Left ventricle myocardium inferior (tissue), 1 donor: ENCODE measurements at places on chromosomes 13 and 19. TPM values are rescaled to one million over a fixed set of nuclear protein-coding genes. Genes with fewer than 3 reads are reported as not detected.

- DNase-seq: no peak
Observed at GRCh38 chr13:69202996-69203395, 904.6 kb upstream of the ATXN8OS start.

DNA sequence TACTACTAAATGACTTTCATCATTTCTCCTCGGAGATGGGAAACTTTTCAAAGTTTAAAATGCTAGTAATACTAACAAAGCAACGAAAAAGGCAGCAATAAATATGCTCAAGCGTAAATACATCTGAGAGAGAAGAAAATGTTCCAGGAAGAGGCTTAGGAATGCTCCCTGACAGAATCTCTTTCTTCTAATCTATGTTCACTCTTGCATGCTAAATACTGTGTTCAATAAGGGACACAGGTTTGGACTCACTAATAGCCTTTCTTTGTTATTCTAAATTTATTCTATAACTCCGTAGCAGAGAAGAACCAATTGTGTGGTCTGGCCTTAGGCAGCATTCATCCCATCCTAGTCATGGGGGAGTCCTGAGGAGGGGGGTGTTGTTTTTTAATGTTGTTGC is 823.0 kb downstream of the PCDH9 start:
- no peak for DNase-seq

LMTK3 gene
- total RNA-seq: 1.1 TPM

DNA sequence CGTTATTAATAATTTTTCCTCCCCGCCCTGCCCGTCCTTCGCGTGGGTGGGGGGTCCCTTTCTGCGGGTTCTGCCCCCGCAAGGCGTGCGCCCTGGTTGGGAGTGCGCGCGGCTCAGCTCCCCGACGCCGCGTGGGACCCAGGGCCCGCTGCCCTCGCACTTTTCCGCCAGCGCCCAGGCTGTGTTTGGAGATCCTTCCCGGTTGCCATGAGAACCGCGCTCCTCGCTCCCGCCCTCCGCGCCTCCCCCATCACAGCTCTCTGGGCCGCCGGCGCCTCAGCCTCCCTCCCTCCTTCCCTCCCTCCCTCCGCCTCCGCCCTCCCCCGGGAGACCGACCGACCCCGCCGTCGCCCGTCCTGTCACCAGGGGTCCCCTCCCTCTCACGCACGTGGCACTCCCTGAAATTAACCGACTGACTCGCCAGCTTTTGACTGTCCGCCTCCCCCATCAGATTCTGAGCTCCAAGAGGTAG is 2.4 kb upstream of the SSBP4 start:
- peak; percentile 94 for DNase-seq

DNA sequence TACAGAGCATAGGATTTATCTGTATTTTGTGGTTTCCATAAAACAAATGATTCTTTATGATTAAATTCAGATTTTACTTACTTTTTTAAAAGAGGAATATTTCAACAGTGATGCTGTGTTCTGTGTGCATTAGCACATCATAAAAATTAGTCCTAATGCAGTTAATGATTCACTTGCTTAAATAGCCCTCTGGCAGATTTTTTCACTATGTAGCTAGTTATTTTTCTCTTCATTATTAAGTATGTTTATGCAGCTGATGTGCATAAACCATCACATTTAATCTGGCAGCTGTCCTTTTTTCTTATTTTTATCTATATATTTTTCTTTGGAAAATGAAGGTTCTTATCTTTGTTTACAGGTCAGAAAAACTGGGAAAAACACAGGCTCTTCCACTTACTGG is 127.2 kb downstream of the ZNF486 start:
- no peak for DNase-seq

GRCh38 chr19:1080360-1081161 is 13.6 kb downstream of the ARHGAP45 start:
- DNase-seq: no peak

DNA sequence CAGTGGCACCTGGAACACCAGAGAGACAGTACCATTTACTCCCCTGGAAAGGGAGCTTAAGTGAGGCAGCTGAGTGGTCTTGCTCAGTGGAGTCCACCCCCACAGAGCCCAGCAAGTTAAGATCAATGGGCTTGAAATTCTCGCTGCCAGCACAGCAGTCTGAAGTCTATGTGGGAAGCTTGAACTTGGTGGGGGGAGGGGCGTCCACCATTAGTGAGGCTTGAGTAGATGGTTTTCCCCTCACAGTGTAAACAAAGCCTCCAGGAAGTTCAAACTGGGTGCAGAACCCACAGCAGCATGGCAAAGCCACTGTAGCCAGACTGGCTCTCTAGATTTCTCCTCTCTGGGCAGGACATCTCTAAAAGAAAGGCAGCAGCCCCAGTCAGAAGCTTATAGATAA is 30.3 kb upstream of the CEACAM4 start:
- DNase-seq: no peak

DNA sequence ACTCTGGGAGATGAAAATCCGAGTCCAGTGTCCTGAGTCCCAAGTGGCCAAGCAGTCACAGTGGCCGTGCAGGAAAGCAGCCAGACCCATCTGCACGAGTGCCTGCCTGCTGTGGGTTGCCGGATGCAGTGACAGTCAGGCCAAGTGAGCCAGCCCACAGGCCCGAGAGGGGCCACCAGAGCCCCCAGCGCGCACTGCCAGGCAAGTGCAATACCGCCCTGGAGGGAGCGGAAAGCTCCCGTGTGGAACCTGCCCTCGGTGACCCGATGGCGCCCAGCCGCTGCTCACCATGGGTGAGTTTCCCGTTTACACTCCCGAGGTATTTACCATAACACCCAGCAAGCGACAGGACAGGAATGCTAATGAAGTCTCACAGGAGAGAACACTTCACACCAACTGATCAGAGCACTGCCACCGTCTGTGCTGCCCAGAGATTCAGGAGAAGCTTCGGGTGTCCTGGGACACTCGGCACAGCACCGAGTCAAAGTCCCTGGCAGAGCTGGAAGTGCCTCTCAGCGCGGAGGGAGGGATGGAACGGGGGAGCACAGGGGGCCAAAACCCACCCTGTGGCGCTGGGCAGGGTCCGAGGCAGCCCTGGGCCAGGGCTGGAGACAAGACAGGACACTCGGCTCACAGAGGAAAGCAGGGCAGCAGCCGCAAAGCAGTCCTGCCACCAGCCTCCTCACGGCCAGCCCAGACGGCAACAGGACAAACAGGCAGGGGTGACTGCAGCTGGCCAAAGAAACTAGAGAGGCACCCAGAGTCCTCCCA is 21.3 kb upstream of the TINCR start:
- no peak for DNase-seq

GRCh38 chr13:86922936-86923335 is 748.2 kb upstream of the SLITRK5 start:
- no peak for DNase-seq

RAB11B gene
- 157 TPM for total RNA-seq

DNA sequence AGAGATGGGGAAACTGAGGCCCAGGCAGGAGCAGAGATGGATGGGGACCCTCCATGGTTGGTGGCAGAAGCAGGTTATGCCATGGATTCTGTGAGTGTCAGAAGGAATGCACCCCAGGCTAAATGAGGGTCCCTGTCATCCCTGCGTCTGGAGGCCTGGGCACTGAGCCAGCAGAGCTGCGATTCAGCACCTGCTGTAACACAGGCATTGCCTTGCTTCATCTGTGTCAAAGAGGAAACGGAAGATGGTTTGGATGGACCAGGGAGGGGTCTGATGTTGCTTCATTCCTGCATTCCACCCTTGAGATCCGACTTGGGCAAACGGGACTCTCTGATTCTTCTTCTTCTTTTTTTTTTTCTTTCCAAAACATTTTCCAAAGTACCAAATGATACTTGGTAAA is 1.2 kb downstream of the C5AR1 start:
- peak; percentile 50 for DNase-seq

ONECUT3 gene
- total RNA-seq: not detected

ACER1 gene
- total RNA-seq: not detected

GRCh38 chr19:30003866-30004265 is 61.8 kb downstream of the URI1 start:
- no peak for DNase-seq

DNA sequence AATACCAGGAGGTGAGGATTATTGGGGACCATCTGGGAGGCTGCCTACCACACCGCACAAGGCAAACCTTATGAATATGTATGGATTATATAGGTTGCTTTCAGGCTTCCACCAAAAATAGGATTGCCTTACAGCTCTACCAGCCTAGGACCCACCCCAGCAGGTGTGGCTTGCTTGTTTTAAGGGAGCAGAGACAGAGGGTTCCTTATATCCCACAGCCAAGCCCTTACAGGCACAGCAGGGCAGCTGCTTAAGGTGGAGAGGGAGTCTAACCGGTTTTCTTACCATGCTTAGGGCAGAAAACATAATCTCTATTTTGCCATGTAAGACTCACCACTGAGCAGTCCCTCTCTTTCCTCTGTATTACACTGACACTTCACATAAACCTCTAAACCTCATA is 16.1 kb upstream of the TTYH1 start:
- no peak for DNase-seq

IGSF23 gene
- not detected for total RNA-seq

DNA sequence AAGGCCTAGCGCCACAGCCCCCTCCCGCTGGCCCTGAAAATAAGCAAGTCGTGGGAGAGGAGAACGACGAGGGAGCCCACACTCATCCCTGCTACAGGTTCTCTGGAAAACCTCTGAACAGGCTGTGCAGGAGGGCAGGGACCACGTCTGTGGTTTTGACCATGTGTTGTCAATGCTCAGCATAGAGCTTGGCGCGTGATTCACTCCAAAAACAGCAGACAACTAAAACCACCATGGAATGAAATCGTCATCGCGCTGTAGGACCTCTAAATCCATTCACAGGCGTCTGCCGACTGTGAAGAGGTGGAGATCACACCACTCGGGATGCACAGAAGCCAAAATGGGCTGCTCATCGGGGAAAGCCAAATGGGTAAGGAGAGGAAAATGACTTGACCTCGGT is 121.3 kb downstream of the COL4A1 start:
- DNase-seq: no peak

DNA sequence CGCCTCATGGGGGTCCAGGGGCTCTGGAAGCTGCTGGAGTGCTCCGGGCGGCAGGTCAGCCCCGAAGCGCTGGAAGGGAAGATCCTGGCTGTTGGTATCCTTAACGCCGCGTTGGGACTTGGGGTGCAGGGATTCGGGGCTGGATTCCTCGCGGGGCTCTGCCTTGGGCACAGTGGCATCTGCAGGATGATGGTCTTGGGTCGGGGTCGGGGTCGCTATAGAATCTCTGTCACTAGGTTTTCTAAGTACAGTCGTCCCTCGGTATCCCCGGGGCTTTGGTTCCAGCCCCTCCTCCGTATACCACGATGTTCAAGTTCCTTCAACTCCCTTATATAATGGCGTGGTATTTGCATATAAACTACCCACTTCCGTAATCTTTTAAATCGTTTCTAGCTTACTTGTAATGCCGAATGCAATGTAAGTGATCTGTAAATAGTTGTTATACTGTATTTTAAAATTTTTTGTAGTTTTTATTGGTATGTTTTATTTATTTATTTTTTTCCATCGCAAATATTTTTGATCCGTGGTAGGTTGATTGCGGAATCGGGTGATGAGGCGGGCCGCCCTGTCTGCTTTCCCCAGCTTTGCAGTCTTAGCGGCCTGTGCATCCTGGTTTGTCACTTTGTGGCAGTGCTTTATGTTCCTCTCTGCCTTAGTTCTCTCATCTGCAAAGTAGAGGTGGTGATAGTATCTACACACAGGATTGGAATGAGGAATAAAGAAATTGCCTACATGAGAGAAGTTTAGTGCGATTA is 606 bp downstream of the ERCC5 start:
- DNase-seq: peak; percentile 25

DNA sequence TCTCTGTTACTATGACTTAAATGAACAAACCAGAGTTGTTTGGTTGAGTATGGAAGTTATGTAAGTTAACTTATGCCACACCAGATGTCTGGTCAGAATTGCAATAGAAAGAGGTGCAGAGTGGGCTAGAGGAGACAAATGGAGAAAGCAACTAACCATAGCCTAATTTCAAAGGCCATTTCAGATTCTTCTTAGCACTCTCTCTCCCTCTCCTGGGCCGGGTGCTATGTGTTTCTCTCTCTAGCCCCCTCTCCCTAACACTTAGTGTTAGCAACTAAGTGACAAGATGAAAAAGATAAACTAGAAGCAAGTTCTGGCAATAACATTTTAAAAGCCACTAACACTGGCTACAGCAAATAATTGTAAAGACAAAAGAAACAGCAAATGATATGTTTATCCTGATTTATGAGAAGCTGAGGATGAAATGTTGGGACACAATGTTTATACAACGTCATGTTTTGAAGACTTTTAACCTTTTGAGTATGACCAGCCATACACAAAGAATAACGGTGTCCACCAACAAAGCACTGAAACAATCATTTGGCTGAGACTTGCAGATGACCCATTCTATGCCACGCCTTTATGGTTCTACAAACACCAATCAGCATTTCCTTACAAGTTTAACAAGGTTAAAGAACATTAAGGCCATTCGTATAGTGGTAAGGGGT is 18.6 kb downstream of the SERPINE3 start:
- no peak for DNase-seq

DNA sequence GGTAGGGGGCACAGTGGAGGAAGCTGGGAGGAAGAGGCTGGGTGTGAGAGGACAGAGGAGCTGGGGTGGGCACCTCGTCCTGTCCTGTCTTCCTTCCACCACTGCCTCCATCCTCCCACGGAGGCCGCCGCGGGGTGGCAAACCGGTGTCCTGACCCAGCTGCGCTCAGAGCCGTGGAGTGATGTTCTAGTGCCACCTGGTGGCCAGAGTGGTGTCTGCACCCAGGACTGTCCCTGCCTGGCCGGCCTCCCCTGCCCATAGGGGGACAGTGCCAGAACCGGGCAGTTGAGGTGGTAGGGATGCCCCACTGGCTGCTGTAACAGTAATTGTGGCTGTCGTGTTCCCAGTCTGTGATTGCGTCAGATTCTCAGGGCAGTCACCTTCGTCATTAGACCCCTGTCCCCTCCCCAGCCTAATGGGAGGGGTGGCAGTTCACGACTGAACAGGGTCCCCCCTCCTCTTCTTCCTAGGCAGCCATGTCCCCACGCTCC is 11.1 kb upstream of the ARRDC2 start:
- peak; percentile 86 for DNase-seq

GRCh38 chr13:113548171-113548641 is 36.3 kb upstream of the TFDP1 start:
- no peak for DNase-seq

GRCh38 chr13:98033277-98034247 is 80.1 kb downstream of the IPO5 start:
- DNase-seq: no peak

SYDE1 gene
- total RNA-seq: 13.1 TPM

GRCh38 chr19:10102787-10103236 is 334 bp upstream of the ANGPTL6 start:
- DNase-seq: no peak
